Subcutaneous adipose tissue (tissue), 4 donors: ENCODE measurements at places on chromosomes 5 and 9. TPM values are rescaled to one million over a fixed set of nuclear protein-coding genes. Genes with fewer than 3 reads are reported as not detected.

FOXD4L5 gene
- total RNA-seq = not detected

NME5 gene
- total RNA-seq = not detected

INSYN2B gene
- total RNA-seq = not detected

FBLL1 gene
- total RNA-seq = not detected

GFRA3 gene
- total RNA-seq = 0.22 TPM

BHMT2 gene
- total RNA-seq = 78.2 TPM

IL9 gene
- not detected for total RNA-seq

MPDZ gene
- 57.1 TPM for total RNA-seq

CCDC152 gene
- 2.0 TPM for total RNA-seq

SLC45A2 gene
- not detected for total RNA-seq

OR13F1 gene
- not detected for total RNA-seq

C8G gene
- not detected for total RNA-seq

GDNF gene
- total RNA-seq = not detected

PITX1 gene
- not detected for total RNA-seq

F2RL2 gene
- not detected for total RNA-seq

LCNL1 gene
- not detected for total RNA-seq

FBP2 gene
- not detected for total RNA-seq
